Stimulated activated CD4-positive, alpha-beta T cell treated with anti-CD3 and anti-CD28 coated beads, Interleukin-1b, Interleukin-23, amount 100 ng/mL, for 4 hours (primary cell): ENCODE measurements at places on chromosomes 6 and 20.

- DNase-seq, result no peak
Measured at GRCh38 chr6:82980086-82980485, 85.6 kb downstream of the UBE3D start.

DNA sequence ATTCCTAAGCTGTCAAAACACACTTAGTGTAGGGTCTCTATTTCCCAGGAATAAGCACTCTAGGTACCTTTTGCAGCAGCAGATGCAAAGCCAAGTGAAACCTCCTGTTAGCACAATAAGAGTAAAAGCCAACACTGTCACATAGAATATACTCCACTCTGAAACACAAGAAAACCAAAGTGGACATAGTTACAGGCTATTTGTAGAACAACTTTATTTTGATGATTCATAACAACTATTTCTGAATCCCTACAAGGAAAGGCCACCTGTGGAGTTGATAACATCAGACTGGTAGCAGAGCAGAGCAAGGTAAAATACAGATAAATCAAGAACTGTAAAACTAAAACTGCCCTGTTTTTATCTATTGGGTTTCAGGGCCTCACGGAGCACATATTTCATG, 59.7 kb downstream of the ALDH5A1 start:
- DNase-seq, result no peak

- no peak for DNase-seq
Measured at GRCh38 chr20:55200317-55200716, 724.9 kb downstream of the DOK5 start.

- DNase-seq, result no peak
Measured at GRCh38 chr20:37622728-37623127, 71.1 kb upstream of the CTNNBL1 start.

DNA sequence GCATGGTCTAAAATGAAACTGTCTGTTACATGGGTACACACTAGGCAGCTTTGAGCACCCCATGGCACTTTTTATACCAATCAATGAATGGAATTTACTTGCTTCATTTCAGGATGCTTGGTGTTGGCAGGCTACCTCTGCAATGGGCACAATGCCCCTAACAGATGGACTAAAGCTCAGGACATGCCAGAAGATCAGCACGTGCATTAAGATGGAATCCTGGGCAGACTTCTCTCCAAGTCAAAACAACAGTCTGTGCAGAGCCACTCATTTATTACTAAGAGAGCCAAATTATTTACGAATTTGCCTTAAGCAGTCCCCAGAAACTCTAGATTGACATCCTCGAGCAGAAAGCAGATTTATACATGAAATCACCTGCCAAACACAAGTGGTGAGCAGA, 55.8 kb upstream of the SCML4 start:
- DNase-seq, result no peak

DNA sequence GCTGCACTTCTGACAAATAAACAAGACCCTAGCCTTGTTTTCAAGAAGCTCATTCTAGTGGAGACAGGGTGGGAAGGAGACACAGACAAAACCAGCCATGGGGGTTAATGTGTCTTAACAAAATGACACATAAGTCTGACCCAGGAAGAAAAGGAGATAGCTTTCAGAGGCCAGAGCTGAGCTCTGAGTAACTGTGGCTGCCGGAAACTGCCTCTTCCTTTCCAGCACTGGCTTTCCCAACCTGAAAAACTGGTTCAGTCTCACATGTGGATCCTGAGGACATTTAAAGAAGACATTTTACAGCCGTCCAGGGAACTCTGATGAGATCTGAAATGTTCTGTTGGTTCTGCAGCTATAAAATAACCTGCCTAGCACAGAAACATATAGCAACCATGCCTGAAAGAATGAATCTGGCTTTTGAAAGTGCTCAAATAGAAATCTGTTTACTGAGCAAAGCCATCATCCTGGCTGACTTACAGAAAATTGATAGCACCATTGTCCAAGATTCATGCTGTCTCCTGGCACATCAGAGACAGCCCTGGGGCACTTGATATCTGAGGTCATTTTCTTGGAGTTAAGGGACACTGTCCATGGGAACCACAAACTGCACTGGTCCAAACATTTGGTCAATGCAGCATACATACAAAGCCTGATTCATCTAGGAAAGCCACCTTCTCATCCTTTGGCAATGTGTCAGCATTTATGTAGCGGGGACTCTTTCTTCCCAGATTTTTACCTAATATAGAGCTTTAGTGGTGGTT, 83.2 kb upstream of the PAX1 start:
- DNase-seq, result no peak

- no peak for DNase-seq
Measured at GRCh38 chr6:56851541-56852259, 103.2 kb upstream of the BEND6 start.

- DNase-seq, result no peak
Measured at GRCh38 chr6:37251211-37251780, 6.3 kb upstream of the TBC1D22B start.

DNA sequence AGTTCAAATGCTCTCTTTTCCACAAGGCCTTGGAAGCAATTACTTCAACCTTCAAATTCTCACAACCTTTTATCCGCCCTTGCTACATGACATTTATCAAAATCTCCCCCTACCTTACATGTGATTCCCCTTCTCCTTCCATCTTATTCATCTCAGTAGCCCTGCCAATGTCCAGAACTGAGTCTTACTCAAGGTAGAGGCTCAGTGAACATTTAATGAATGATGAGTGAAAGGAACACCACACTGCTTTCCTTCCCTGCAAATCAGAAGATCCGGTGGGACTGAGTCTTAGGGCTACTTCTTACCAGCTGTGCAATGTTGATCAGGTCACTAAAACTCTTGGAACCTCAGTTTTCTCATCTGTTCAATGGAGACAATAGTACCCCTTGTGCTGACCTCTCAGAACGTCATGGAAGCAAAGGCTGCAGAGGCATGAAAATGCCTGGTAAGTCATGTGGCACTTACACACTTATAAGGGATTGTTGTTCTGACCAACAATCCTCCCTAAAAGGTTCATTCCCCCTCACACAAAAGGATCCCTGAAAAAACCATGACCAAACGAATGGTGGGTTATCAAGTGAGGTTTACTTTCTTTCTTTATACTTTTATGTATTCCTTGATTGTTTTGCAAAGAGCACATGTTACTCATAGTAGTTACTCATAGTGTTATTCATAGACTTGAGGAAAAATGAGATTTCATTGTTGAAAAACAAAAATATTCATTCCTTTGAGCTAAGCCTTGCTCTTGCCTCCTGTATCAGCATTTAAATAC, 6.5 kb downstream of the MDGA1 start:
- no peak for DNase-seq

DNA sequence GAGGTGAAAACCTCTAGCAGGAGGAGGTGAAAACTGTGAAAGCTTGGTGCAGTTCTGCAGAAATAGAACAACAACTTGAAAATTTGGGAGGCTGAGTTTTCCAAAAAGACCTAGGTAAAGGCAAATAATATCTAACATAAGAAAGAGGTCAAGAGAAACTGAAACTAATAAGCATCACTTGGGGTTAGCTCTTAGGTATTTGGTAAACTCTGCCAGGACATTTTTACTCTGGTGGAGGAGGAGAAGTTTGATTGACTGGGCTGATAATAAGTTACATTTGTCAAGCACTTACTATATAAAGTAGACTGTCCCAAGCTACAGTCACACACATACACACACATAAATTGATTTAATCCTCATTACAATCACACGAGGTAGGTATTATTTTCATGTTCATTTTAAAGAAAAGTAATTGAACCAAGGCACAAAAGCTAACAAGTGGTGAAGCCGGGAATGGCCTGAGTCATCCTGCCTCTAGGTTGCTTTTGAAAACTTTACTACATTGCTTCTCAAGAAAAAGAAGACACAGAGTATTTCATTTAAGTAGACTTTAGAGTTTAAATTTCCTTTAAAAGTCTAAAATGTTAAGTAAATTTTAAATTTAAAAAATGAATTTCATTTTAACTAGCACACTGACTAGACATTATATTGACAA, 275.5 kb downstream of the PTPRK start:
- DNase-seq, result no peak

DNA sequence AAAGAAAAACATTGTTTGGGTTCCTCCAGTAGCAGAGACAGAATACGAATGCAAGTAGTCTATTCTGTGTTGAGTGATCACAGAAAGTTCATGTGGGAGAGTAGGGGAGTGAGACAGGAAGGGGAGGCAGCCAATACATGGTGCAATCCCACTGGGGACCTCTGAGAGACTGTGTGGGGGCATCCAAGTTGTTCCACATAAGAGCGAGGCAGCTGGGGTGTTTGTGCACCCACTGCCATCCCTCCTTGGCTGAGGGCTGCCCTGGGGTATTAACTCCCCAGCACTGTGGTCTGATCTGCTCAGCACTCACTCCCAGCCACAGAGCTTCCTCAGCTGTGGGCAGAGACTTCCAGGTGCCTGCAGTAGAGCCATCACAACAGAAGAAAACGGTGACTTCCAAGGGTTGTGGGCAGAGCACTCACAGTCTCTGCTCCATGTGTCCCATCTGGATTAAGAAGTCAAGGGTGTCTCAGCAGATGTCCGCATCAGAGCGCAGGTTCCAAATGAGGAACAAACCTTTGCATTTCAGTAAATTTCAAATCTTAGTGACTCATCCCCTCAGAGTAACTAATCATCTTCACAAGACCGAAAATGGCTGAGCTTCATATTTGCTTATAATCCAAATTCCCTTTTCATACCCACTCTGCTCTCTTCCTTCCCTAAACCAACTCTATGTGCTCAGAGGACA, 101.9 kb upstream of the NAA20 start:
- DNase-seq, result no peak

DNA sequence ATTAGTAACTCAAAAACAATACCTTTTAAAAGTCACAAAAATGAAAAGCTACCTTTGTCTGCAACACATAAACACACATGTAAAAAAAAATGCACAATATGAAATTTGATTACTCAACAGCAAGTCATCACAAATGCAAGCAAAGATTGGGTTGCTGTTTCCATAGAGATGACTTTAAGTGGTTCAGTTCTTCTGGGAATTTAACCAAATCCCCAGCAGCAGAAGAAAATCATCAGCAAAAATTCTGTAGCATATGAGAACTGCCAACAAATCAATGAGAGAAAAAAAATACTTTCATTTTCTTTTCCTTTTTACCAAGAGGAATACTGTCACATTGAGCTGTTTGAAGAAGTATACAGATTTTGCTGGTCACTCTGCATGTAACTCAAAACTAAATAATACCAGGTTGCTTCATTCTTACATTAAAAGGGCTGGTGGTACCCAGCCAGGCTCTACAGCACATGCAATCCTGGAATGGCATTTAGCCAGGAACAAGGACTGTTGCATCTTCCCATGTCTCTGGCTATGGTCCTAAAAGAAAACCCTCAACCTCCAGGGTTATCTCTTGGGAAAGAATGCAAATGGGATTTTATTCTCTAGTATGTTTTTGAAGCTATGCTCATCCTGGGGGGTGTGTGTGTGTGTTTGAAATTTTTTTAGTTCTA, 158.3 kb downstream of the OPRM1 start:
- DNase-seq, result no peak

GRCh38 chr6:42136508-42137193, 5.8 kb downstream of the C6orf132 start:
- no peak for DNase-seq

DNA sequence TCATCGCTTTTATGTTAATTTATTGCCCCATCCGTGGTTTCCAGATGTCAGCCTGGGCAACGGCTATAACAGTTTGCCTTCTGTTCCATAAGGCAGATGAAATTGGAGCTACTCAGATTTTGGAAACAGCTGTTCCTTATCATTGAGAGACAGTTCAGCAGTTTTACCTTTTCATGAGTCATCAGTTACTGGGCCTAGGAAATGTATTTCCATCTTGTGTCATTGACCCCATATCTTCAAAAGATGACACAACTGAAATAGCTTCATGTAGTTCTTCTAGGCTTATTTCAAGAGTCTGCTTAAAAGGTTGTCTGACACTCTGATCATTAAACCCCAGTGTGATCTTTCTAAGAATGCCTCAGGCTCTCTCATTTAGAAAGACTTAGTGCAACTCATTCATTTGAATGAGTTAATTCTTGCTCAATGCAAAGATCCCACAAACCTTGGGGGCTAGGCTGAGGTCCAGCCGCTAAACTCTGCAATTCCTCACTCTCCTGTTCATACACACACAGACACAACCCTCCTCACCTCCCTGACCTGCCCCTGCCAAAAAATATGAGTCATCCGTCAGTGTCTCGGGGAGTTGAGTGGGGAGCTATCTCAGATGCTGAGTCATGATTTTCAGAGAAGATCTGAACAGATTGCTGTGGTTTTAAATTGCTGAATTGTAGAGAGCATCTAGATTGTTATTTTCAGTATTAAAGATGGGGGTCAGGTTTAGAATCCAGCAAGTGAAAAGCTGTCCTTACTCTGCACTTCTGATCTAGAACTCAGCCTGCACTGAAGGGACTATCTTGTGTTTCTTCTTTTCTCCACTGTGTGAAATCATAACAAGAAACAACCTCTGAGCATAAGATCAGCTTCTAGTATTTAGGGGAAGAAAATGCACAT, 61.8 kb downstream of the RPP40 start:
- DNase-seq, result peak; percentile 13

DNA sequence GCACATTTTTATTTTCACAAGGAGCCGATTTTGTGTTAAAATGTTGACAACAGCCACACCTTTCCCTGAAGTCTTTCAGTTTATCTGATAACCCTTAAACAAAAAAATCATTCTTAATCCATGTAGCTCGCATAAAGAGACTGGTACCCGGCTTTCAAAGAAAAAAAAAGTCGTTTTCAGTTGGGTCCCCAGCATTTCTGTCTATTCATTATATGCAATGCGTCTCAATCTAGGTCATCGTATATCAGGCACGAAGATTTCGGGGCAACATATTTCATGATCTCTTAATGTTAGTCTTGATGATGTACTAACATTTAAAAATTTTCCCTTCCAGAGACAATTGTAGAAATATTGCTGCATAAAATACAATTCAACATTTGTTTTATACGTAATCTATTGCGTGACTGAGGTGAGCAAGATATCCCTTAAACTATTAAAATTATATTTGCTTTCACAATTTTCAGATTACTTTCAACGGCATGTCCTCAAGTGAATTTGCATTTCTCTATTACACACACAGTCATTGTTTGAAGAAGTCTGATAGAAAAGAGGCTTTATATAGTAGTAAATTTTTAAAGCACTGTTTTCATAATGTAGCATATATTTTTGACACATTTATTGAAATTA, 2.9 kb upstream of the TUBB2B start:
- DNase-seq, result no peak

DNA sequence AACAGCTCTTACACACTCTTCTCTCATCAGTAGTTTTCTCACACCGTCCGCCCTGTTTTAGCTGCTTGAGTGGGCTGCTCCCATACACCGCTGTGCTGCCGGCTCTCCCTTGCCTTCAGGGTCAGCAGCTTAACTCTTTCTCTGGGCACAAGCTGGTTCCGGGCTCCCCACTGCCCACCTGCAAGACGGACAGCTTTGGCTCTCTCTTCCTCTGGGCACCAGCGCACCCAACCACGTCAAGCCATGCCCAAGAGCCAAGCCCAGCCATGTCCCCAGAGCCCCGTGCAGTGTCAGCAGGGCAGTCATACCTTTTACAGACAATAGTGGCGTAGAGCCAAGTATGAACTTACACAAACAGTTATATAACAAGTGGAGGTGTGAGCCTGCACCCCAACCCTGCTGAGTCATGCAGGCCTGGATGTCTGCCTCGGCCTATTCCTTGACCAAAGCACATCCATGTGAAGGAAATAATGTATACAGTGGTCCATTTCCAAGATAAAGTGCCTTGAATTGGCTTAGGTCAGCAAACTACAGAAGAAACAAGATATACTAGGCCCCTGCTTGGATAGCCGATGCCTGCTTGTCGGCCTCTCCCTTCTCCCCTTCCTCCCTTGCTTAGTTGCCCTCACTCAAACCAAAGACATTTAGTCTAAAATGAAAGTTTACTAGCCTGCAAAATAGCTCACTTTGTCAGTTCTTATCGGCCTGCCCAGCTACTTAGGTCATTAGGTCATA, 89.3 kb downstream of the JPH2 start:
- no peak for DNase-seq
